Esophagus muscularis mucosa (tissue), 4 donors: ENCODE measurements at places on chromosomes 12 and 14. TPM values are rescaled to one million over a fixed set of nuclear protein-coding genes. Genes with fewer than 3 reads are reported as not detected.

The NTF3 gene
- total RNA-seq: 1.2 TPM

The PAN2 gene
- total RNA-seq: 34.5 TPM

The ACOT6 gene
- not detected for total RNA-seq

The C12orf60 gene
- total RNA-seq: 0.97 TPM

GRCh38 chr14:24483604-24484252, 24.3 kb downstream of the CMA1 start:
- DNase-seq: no peak

GRCh38 chr12:24909667-24910066, 39.2 kb downstream of the BCAT1 start:
- no peak for DNase-seq

- DNase-seq: no peak
Measured at GRCh38 chr14:96071561-96071960, 32.4 kb downstream of the C14orf132 start.

DNA sequence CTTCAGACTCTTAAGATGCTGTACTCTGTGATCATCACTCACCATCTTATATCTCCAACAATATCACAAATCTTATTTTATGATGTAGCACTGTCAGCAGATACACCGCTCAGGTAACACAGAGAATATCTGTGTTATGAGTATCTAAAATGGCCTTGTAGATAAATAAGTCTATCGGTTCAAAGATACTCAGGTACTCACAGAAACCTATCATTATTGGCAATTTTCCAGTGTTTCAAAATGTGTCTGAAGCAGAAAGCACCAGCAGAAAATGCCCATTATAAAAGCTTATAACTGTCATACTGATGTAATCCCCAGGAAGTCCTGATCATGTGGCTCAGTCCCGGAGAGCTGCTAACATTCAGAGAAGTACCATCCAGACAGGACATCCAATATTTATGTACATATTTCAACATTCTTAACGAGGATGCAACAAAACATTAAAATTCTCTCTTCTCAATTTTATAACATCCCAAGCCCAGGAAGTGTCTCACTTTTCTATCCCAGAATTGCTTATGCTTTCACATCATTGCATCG, 190.7 kb upstream of the LMNTD1 start:
- DNase-seq: no peak

GRCh38 chr12:93358058-93358457, 19.7 kb upstream of the NUDT4 start:
- no peak for DNase-seq

DNA sequence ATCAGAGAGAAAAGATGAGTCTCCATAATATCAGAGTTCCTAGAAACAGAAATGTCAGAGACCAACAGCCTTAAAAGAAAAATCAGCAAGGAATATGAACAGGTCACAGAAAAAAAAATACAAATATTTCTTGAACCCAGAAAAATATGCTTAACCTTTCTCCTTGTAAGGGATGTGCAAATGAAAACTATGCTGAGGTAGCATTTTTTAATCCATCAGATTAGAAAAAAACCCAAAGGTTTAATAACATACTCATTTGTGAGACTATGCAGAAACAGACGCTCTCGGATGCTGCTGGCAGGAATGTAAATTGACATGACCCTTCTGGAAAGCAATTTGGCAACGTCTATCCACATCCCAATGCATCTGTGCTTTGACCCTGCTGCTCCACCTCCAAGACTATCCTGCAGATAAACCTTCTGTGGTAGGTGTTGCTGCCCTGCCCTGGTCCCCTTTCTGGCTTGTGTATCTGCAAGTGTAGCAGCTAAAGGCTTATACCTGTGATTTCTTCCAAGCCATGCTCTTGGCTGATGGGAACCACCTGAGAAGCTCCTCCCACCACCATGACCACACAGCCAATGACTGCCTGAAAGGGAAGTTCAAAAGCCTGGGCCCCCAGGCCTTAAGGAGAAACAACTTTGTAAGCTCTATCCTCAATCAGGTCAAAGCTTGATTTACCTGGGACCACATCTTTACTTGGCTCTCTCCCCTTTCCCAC, 49.4 kb downstream of the LTBP2 start:
- no peak for DNase-seq

DNA sequence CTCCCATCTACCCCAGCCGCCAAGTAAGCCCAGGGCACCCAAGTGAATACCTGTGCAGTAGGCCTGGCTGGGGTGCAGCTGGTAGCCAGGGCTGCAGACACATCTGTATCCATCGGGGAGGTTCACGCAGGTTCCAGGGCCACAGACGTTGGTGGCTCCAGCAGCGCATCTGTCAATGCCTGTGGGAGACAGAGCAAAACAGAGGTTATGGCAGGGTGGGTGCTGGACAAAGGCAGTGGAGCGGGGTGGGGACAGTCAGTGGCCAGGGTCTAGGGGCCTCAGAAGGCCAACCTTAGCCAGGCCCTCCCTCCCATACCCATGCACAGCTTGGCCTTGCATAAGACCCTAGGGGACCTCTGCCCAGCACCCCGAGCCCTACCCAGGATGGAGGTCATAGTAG, 29.2 kb downstream of the ISCA2 start:
- DNase-seq: no peak

DNA sequence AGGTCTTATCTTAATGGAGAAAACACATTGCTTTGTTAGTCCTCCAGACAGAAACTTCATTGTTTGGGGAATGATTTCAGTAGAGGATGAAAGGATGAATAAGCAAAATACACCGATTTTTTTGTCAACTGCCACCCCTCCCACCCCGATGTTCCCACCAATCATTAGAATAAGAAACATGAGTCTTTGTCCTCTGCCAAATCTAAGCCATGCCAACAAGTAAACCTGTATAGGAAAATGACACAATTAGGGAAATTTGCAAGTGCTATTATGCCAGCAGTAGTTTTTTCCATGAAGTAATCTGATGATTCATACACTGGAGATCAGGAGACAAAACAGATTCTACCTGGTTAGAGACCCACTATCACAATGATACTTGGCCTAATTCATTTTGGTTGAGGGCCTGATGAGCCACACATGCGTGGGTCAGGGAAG, 35.9 kb downstream of the FLRT2 start:
- DNase-seq: no peak

DNA sequence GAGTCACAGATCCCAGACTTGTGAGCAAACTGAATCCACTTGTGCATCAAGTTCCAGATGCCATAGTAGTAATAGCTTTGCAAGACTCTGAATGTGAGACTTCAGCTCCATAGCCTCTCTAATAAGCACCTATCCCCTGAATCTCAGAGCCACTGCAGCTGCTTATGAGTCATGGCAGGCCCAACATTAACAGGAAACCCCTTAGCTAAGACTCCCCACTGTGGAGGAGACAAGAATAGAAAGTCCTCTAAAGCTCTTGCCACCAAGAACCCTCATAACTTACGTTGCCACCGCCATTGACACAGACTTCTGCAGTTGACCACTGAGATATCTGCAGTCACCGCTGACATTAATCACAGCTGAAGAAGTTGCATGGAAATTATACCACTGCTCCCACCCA, 62.9 kb upstream of the PDE3A start:
- DNase-seq: no peak

GRCh38 chr12:11822081-11822834, 172.8 kb downstream of the ETV6 start:
- no peak for DNase-seq

DNA sequence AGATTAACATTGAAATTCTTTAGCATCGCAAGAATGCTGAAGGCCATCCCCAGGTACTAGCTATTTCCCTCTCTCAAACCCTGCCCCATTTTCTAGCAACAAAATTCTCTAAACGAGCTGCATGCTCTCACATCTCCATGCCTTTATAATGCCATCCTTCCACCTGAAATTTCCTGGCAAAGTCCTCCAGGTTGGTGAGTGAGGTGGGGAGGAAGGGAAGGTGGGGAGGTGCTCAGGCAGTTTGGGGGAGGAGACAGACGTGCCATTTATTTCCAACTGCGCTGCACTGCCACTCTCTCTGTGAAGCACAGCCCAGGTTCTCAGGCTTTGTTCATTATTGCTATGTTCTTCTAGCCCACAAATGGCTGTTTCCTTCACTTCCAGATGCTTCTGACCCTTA, 208.4 kb downstream of the PAWR start:
- peak; percentile 75 for DNase-seq

DNA sequence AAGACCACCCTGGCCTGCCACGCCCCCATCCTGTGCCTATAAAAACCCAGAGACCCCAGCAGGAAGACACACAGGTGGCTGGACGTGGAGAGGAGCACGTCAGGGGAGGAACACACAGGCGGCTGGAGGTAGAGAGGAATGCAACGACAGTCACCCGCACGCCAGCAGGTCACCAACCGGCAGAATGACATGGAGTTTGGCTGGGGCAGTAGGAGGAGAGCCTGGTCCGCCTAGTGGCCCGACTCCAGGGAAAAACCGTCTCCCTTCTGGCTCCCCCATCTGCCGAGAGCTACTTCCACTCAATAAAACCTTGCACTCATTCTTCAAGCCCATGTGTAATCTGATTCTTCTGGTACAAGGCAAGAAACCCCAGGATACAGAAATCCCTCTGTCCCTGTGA, 62.7 kb upstream of the KCNH3 start:
- no peak for DNase-seq
